Daoy (cell line): ENCODE measurements at places on chromosomes 6 and 20. TPM values are rescaled to one million over a fixed set of nuclear protein-coding genes. Genes with fewer than 3 reads are reported as not detected.

DNA sequence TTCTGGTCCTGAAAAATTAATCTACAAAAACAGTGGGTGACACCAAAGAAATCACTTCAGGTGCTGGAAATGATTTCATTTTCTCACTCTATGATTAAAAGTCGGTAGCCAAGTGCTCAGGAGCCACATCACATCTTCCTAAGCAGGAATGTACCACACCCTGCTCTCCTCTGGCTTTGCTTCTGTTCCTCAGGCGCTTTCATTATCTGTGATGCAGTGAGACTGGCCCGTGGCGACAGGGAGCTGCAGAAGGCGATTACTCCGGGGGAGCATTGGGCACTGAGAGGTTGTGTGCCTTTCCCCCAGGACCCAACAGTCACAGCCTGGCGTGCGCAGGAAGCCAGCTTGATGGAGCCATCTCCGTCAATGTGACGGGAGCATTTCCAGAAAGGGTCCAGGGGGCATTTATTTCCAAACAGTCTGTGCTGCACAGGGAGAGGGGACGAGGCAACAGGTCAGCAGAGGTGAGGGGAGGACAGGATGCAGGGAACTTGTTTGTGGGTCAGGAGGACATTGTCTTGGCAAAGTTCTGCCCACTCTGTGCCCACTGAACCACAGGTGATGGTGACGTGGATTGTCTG is 5.6 kb upstream of the ZNF831 start:
- DNase-seq, result no peak

DNA sequence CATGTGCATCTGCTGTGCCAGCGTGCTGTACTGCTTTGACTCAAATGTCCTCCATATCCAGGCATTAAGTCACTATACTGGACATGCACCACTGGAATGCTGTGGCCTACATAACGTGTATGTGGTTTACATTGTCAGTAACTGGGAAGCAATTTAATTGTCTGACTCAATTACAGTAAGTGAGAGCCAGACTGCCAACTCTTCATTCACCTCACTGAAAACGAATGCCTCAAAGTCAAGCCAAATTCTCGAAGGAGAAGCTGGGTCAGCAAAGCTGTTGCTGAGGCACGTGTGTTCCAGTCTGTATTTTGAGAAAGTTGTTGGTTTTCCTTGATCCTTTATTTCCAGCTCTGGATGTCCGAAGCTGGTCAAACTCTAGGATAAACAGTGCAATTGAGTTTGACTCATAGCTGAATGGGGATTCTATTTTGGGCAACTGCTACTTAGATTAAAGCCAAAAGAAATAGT is 534.3 kb downstream of the COL12A1 start:
- no peak for DNase-seq

DNA sequence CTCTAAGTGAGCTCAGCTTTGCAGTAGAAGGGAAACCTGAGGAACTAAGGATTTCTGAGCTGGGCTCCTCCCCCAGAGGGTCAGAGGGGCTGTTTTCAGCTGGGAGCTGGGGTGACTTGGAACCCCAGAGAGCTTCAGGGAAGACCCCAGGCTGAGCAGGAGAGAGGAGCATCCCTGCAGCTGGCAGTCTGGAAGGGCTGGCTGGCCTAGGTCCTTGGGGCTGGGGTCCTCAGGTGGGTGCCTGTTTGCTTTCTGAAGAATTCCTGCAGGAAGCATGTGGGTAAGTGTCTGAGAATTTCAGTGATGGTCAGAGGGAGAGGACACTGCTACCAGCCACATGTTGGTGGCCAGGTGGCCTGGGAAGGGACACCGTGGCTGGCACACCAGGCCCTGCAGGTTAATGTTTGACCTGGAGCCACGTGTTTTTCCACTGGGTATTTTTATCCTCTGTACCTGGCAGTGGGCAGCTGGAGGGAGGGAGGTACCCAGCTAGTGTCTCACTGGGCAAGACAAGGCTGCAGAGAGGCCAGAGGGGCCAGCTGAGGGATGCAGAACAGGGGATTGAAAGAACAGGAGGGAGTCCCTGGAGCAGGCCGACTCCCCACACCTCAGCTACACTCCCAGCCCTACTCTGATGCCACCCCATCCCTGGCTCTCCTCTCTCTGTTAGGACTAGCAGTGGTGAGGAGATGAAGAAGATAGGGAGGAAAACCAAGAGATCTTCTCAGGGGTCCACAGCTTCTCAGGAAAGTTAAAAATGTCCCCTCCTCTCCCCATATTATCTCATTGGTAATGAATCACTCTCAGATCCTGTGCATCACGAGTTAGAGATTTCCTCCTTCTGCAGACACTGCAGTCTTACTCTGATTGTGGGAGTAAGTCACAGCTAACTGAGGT is 143.6 kb downstream of the VEGFA start:
- DNase-seq, result no peak

GRCh38 chr20:46799781-46800408 is 90.4 kb downstream of the SLC2A10 start:
- DNase-seq, result no peak

- no peak for DNase-seq
These were observed 1.8 kb upstream of the FASTKD5 start for GRCh38 chr20:3161316-3162079.

- DNase-seq, result no peak
These were observed 67.0 kb downstream of the SLX4IP start for GRCh38 chr20:10502098-10502526.

DNA sequence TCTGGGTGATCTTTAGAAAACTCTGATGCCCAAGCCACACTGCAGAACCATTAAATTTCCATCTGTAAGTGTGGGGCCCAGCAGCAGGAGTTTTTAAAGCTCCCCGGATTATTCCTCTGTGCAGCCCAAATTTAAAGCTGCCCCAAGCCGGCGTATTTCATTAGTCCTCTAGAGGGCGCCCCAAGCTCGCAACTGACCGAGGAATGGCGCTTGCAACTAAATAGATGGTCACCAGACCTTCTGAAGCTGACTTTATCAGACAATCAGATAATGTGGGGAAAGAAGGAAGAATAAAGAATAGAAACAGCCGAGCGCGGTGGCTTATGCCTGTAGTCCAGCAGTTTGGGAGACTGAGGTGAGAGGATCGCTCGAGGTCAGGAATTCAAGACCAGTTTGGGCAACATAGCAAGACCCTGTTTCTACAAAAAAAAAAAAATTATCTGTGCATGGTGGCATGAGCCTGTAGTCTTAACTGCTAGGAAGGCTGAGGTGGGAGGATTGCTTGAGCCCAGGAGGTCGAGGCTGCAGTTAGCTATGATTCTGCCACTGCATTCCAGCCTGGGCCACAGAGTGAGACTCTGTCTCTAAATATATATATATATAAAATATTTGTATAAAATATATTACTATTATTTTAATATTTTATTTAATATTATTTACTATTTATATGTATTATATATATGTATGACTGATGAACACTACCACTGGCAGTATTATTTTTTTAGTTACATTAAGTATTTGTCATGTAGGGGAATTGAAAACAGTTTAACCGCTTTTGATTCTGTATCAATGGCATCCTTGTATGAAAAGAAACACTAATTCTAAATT is 56.0 kb downstream of the OTOR start:
- DNase-seq, result peak; percentile 36

- peak; percentile 93 for DNase-seq
These were observed 8.4 kb upstream of the NUP153 start for GRCh38 chr6:17714879-17715851.

DNA sequence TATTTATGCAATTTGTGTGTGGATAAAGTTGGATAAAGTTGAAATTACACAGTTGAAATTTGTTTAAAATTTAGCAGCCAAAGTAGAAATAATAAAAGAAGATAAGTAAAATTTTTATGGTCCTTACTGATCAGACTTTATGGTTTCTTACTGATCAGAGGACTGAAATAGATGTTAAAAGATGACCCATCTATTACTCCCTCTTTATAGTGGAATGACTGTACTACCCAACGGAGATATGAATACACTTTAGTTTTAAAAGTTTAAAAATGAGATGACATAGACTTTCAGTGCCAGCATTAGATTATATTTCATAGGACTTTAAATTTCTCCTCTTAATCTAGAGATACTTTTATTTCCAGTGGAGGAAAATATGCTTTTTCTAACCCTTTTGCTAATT is 98.9 kb upstream of the ADGRF4 start:
- DNase-seq, result no peak

DNA sequence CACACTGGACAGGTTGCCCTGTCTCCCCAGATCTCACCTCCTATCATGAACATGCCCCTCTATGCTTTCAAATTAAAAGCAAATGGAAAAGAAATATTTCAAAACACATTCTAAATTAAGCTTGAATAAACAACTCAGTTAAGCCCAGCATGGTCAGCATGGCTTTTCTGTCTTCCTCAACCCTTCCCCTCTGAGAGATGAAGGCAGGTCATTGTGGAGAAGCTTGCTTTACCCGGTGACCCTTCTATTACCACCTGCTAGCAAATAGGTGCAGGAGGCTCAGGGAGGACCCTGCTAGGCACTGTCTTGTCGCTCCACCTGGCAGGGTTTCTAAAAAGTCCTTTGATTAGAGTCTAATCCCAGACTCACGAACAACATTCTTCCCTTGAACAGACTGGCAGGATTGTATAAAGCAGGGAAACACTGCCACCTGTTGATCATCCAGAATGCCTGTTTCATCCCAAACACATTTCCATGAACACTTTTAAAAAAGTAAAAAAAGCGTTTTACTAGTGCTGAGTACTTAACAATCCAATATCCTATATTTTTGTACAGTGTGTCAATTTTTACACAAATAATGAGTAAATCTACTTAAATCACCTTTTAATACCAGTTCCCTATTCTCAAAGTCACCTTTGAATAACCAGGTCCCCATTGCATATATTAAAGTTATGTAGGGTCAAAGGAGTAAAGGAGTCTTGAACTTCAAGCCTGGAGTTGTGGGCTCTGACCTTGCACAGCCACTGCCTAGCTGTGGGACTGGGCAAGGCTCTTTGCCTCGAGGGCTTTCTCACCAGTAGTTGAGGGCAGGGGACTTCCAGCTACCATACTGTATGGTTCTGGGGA is 75.5 kb downstream of the GPR6 start:
- peak; percentile 49 for DNase-seq

GRCh38 chr20:48282591-48283228 is 497.4 kb upstream of the SULF2 start:
- no peak for DNase-seq

GRCh38 chr6:105886066-105886813 is 199.9 kb upstream of the PRDM1 start:
- no peak for DNase-seq

GRCh38 chr20:49893242-49894072 is 21.9 kb downstream of the SPATA2 start:
- no peak for DNase-seq

DNA sequence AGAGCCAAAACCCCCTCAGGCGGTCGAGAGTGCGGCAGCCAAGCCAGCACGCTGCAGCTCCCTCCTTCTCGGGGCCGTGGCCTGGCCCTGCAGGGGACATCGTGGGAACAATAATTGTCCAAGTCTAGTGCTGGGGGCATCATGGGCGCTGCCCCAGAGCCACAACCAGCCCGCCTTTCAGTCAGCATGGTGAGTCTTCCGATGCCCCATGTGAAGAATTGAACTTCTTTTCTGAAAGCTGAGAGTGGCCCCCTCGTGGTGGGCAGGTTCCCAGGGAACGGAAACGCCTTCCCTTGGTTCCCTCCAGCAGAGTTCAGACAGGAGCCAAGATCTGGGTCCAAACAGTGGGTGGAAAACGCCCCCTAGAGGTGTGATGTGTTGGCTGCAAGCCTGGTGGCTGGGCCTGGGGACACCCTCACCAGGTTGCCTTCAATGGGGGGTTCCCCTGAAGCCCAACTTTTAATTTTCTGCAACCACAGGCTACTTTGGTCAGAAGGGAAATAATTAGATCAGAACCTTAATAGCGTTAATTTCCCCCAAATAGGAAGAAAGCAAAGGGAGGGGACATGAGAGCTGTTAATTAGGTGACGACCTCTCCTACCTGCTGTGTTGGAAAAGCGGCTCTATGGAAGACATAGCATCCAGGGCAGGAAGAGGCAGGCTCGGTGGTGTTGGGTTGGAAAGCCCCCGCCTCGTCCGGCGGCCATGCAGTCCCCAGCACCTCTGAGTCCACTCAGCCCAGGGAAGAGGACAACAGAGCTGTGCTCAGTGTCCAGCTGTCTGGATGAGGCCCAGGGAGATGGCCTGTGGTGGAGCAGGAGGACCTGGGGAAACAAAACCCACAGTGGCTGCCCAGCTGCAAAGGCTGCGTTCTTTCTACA is 4.7 kb upstream of the MRGBP start:
- DNase-seq, result peak; percentile 92

- no peak for DNase-seq
These were observed 127.5 kb upstream of the SMLR1 start for GRCh38 chr6:130699742-130700141.

CD109 gene
- total RNA-seq, result 34.0 and 36.6 TPM in 2 replicates
